ENCODE measurements at places on chromosomes 1 and 21. TPM values are rescaled to one million over a fixed set of nuclear protein-coding genes. Genes with fewer than 3 reads are reported as not detected.
A peak's percentile ranks its signal among the peaks of the same experiment; 100 is the strongest.

The PLA2G2F gene
- not detected for total RNA-seq

The CCDC24 gene
- total RNA-seq: 5.4 TPM

The FCMR gene
- 1.3 TPM for total RNA-seq

The SIPA1L2 gene
- total RNA-seq: 52.8 TPM

The SPRR2G gene
- total RNA-seq: not detected

The HUNK gene
- total RNA-seq: 3.0 TPM

The SYNJ1 gene
- 33.1 TPM for total RNA-seq

DNA sequence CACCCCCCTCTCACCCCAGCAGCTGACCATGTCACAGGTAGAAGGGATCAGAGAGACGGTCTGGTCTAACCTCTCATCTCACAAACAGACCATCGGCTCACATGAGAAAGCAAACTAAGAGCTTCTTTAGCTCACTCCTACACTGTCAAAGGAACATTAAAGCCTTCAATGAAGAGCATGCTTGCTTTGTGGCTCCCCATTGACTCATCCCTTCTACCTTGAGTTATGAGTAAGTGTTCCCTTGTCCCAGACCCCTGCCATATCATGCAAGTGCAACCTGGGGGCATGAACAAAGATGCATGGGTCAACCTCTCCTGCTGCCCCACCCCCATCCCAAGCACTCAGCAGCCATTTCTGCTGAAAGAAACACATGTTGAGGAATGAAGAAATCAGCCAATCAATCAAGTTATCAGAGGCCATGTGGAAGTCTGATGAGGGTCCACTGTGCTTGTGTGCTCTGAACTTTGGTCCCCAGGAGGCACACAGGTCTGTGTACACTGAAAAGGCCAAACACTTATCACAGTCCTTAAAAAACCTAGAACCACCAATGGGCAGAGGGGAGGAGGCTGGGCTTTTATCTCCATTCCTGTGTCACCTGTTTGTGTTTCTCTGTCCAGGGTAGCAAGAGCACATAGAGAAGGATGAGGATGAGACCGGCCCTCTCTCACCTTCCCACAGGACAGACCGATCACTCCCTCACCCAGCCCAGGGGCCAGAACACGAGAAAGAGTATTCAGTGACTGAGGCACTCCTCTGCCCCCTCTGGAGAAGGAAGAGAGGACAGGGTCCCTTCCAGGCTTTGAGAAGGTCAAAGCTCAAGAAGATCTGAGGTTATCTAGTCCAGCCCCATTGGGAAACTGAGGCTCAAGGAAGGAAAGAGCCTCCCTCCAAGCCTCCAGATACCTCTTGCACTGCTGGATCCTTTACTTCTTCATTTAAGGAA lies 9.5 kb downstream of the ETNK2 start:
- no peak overlapping the region for H3K27ac ChIP-seq
- peaks cover 45% of the 10 kb centered on the region for H3K36me3 ChIP-seq
- H3K4me3 ChIP-seq: no peak overlapping the region
- no peaks in the 10 kb centered on the region for H3K27me3 ChIP-seq
- no peak for DNase-seq

- no peak overlapping the region for H3K4me3 ChIP-seq
- H3K4me1 ChIP-seq: peaks cover 20% of the 10 kb centered on the region
- no peaks in the 10 kb centered on the region for H3K27me3 ChIP-seq
- H3K27ac ChIP-seq: no peak overlapping the region
- no peak for DNase-seq
- peaks cover 55% of the 10 kb centered on the region for H3K36me3 ChIP-seq
These were observed 64.2 kb downstream of the PIK3CD start for GRCh38 chr1:9715536-9716226.

GRCh38 chr1:50332941-50333594 lies 90.2 kb downstream of the DMRTA2 start:
- peak overlapping the region; percentile 40 for H3K4me3 ChIP-seq
- H3K4me1 ChIP-seq: peaks cover 14% of the 10 kb centered on the region
- DNase-seq: peak; percentile 35
- H3K27me3 ChIP-seq: peaks cover 20% of the 10 kb centered on the region

DNA sequence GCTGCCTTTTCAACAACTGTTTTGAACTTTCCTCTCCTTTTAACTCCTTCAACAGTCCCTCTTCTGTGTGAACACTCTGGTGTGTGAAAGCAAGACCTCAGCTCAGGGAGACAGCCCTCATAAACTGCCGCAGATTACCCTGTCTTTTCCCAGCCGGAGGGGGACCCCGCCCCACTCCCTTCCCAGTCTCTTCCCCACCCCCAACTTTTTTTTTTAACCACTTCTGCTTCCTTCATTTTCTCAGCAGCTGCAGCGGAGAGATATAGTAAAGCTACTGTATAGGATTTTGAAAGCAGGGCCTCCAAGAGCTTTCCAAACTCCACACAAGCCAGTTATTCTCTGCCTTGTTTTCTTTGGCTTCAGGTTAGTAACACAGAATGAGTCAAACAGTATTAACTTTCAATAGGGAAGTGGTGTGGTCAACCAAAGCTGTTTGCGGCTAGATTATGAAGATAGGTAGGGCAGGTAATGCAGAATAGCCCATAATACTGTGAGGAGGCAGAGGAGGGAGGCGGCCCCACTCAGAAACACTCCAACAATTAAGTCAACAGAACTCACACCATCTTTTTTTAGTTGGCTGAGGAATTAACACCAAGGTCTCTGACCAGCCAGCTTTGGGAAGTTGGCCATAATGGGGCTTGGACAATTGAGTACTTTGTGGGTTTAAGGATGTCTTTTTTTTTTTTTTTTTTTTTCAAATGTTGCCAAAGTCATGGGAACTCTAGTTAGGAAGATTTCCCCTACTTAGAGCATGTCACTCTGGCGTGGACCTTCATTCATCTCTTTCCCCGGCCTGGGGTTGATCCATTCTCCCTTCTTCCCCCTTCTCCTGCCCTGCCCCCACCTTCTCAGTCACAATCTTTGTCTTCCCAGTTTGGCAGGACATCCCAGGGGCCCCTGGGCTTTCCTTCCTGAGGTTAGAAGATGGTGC lies 177.0 kb downstream of the CLIC6 start:
- H3K4me1 ChIP-seq: peaks cover 19% of the 10 kb centered on the region
- H3K4me3 ChIP-seq: no peak overlapping the region
- peaks cover 2% of the 10 kb centered on the region for H3K27me3 ChIP-seq
- no peak overlapping the region for H3K27ac ChIP-seq
- no peaks in the 10 kb centered on the region for H3K36me3 ChIP-seq
- no peak for DNase-seq

GRCh38 chr1:212234431-212235395 lies 50.5 kb upstream of the PPP2R5A start:
- no peaks in the 10 kb centered on the region for H3K27me3 ChIP-seq
- no peaks in the 10 kb centered on the region for H3K36me3 ChIP-seq
- no peak overlapping the region for H3K4me3 ChIP-seq

GRCh38 chr21:35885942-35886541 lies 174.3 kb downstream of the SETD4 start:
- no peaks in the 10 kb centered on the region for H3K36me3 ChIP-seq
- DNase-seq: no peak
- H3K27me3 ChIP-seq: no peaks in the 10 kb centered on the region
- H3K4me1 ChIP-seq: no peaks in the 10 kb centered on the region
